ENCODE measurements at places on chromosomes 12 and 14.
A peak's percentile ranks its signal among the peaks of the same experiment; 100 is the strongest.

- DNase-seq, result no peak
These were observed 44.2 kb upstream of the FOS start for GRCh38 chr14:75234173-75235115.

GRCh38 chr12:57086493-57087009 is 2.4 kb upstream of the NAB2 start:
- peak; percentile 63 for DNase-seq

- DNase-seq, result no peak
These were observed 276.0 kb downstream of the FOXG1 start for GRCh38 chr14:29042551-29042950.

- DNase-seq, result no peak
These were observed 9.7 kb upstream of the RPS26 start for GRCh38 chr12:56031987-56032386.

DNA sequence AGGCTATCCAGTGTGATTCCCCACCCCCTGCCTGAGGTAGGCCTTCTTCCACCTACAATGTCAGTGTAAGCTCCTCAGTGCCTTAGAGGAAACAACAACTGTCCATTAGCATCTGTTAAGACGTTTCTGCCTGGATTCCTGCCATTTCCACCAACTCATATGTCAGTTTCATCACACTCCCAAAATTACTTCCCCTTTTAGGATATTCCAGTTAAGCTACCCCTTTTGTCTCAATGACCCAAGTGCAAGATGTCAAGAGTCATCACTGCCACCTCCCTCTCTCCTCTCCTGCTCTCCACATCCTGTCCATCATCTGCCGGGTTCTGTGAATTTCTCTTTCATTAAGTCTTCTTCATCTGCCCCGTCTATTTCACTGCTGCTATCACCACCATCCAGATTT is 189.4 kb downstream of the DPF3 start:
- no peak for DNase-seq

DNA sequence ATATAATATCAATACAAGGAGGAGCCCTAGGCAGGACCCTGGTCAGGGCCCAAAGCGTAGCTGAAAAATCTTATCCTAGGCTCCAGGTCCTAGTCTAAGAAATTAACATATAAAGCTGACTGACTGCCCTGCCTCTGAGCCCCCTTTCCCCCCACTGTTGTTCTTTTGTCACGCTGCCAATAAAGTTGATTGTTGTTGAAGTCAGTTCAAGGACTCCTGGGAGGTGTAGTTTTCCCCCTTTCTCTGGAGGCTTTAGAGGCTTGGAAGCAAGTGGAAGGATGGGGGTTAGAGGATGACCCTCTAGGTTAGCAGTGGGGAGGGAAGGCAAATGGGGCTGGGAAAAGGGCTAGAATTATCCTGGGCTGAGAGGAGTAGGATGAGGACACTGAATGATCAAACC is 3.2 kb downstream of the PPP1R1A start:
- no peak for DNase-seq

- DNase-seq, result no peak
These were observed 137.1 kb downstream of the MON2 start for GRCh38 chr12:62603811-62604098.

- no peak for DNase-seq
These were observed 141.4 kb downstream of the MYRFL start for GRCh38 chr12:69966409-69966808.

DNA sequence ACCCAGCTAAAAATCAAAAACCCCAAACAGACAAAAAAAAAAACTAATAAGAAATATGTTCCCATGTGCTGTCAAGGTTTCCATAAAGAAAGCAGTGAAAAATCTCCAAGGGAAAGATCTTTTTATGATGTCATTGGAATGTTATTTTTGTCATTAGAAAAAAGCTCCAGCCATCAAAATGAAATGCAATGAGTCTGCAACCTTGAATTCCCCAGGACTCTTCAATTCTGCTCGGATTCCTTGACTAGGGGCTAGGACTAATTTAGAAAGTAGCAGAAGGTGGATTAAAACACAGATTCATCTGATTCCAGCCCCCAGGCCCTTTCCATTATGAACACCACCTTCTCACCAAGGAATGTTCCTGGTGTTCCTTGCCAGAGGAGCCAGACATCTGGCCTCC is 6.0 kb upstream of the PCNX1 start:
- no peak for DNase-seq

GRCh38 chr14:78302841-78303240 is 132.7 kb downstream of the NRXN3 start:
- DNase-seq, result no peak

GRCh38 chr14:48250575-48250974 is 575.2 kb upstream of the MDGA2 start:
- no peak for DNase-seq

DNA sequence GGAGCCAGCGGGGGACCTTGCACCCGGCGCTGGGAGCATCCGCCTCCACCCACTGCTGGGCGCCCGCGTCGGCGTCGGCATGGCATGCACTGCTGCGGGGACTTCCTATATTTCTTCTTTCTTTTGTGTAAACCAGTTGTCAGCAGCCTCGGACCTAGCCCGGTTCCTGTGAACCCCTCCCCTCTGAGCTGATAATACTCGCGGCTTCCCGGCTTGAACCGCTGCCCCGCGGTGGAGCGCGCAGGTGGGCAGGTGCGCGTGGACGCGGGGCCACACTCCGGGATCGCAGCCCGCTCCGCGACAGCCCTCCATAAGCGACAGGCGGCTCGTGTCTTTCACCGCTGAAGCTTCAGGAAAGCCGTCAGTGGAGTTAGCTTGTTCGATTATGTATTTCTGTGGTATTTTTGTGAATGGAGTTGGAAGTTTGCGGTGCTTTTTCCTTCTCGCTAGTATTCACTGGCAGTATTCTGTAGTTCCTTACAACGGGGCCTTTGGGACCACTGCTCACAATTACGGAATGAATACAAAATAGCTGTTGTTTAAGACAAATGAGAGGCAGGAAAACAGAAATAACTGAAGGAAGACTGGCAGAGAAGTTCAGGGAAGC is 870 bp downstream of the BMAL2 start:
- no peak for DNase-seq

DNA sequence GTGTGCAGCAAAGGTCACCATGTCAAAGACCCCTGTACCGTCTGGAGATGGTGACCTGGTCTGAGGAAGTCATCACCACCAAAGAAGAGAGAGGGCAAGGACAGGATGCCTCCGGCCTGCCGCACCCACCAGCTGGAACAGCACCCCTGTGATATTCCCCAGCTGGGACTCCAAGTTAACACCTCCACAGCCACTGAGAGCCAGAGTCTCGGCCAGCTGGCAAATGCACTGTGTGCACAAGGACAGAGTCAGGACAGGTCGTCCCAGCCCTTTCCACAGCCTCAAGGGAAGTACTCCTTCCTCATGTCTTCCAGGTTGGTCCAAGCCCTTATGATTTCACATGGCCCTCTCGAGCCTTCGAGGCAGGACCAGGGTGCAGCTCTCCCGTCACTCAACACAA is 19.3 kb upstream of the FKBP4 start:
- no peak for DNase-seq

DNA sequence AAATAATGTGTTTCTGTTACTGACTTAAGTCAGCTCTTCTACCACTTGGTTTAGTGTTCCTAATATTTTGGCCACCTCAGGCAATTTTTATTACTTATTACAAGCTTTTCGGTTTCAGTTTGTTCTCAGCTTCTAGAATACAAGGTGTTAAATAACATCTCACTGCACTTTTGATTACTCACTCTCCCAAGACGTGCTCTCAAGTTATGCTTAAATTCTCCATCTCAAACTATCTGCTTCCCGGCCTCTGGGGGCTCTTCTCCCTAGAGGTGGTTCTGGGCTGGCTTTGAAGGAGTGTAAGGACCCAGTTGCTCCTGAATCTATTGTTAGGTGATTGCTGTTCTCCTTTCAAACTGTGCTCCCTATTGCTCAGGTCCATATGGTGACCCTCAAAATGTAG is 193.9 kb upstream of the DDHD1 start:
- DNase-seq, result no peak

GRCh38 chr12:96416033-96416799 is 16.0 kb upstream of the CDK17 start:
- no peak for DNase-seq

GRCh38 chr14:94677747-94678146 is 65.6 kb downstream of the SERPINA3 start:
- no peak for DNase-seq

DNA sequence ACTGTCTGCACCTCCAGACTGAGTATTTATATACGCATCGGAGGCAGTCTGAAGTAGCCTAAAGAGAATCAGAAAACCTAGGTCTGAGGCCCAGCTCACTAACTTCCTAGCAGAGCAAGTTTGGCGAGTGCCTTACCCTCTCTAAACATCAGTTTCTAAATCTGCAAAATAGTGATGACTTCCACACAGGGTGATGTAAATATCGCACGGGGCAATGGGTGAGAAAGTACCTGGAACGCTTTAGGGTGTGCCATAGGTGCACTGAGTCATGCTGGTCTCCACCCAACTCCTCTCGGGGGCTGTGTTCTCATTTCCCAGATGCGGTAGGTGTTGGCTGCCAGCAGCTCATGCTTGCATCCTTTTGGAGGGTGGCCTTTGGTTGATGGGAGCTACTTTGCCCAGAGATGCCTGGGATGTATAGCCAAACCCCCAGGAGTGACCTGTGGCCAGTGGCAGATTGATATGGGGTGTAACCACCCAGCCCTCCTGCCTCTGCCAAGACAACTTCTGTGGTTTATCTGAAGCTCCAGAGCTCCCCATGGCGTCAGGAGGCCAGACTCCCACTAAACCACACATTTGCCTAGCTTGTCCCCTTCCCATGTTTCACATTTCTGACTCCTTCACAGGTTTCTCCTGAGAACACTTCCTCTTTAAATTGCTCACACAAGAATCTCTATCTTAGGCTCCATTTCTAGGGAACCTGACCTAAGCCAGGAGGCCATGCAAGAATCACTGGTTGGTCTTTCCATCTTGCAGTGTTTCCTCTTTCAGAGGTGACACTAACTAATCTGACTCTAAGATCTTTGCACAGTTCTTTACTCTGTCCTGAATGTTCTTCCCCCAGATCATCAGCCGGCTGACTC is 62.0 kb upstream of the TUNAR start:
- no peak for DNase-seq

- DNase-seq, result no peak
These were observed 336.8 kb downstream of the NAV3 start for GRCh38 chr12:78167510-78167909.

DNA sequence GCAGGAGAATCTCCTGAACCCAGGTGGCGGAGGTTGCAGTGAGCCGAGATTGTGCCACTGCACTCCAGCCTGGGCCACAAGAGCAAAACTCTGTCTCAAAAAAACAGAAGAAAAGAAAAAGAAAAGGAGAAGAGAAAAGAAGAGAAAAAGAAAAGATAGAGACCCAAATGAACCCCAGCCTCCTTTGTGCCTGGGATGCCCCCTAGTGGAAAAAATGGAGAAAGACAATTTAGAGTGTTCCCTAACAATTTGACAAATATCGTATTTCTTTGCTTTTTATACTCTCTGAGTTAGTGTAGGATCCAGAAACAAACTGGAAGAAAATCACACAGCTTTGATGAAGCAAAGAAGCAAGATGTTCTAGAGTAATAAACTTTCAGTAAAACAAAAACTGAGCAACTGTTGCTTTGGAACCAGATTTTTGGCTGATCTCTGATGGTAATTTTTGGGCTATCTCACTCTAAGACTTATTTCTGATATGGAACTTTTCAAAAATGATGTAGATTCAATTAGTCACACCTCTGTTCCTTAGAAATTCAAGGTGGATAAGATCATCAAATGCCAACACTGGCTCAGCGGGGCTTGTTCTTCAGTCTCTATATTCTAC is 18.6 kb upstream of the PRKAB1 start:
- no peak for DNase-seq

- no peak for DNase-seq
These were observed 75.4 kb downstream of the PAPLN start for GRCh38 chr14:73312687-73313086.

- DNase-seq, result no peak
These were observed 123.3 kb downstream of the KCNC2 start for GRCh38 chr12:75086091-75087038.

DNA sequence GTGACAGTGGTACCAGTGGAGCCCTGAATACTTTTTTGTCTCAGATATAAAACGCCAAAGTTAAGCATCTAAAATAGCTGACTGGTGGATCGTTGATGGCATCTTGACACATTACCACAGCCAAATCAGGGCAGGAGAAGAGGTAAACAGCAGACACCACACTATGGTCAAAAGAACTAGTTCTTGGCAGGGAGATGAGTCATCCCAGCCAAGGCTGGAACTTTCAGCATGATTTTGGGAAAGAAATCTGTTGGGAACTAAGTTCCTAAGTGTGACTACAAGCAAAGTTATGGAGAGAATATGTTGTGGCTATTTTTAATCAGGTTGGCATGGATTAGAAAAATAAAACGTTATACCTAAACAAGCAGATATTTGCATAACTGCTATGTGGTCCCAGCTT is 36.9 kb downstream of the LGR5 start:
- no peak for DNase-seq

- DNase-seq, result no peak
These were observed 77.2 kb downstream of the NKX2-1 start for GRCh38 chr14:36442824-36443241.

DNA sequence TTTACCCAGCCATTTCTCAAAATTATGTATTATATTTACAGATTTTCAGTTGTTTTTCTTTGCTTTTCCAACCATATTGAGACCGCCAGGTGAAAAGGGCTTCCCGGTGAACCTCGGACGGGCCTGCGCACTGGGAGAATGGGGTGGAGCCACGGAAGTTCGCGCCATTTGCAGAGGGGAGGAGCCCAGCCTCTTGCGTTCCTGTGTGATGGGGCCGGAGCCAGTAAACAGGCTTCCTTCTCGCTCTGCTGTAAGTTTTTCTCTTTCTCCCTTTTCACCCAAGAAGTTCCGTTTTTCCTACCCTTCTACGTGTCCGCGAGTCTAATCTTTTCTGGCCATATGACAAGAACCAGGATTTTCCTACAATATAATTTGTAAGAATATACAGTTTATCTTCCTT is 1108.8 kb upstream of the SEL1L start:
- DNase-seq, result peak; percentile 43

DNA sequence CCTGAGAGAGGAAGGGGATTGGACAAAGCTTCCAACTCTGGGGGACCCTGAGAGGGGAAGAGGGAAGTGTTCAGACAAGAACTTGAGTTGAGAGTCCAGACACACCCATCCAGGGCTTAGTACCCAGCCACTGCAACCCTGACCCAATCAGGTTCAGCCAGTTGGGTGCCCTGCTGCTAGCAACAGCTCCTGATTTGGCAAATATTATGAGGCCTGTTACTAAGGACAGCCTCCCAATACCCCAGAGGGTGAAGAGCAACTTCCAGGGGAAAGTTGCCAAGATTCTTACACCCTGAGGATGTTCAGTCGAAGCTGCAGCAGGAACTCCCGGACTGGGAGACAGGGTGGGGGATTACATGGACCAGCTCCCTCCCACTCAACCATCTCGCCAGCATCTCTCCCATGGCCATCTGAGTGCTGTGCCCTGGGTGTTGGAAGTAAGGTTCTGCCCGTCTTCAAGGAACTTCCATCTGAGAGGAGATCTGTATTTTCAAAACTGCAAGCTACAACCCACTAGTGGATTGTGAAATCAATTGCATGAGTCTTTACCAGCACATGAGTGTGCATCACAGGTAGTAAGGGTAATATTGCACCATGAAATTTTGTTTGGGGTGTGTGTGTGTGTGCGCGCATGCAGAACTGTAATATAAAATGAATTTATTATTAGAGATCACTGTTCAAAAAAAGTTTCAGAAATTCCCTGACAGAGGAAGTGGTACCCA is 11.5 kb upstream of the KRT78 start:
- DNase-seq, result no peak

Measured in NCI-H1436 treated with DMSO at 0.1 percent for 48 hours (cell line).